Osteoblast (primary cell): ENCODE measurements at places on chromosomes 4 and X. TPM values are rescaled to one million over a fixed set of nuclear protein-coding genes. Genes with fewer than 3 reads are reported as not detected.

Gene NUDT10
- 2.5 and 2.7 TPM in 2 replicates for total RNA-seq

DNA sequence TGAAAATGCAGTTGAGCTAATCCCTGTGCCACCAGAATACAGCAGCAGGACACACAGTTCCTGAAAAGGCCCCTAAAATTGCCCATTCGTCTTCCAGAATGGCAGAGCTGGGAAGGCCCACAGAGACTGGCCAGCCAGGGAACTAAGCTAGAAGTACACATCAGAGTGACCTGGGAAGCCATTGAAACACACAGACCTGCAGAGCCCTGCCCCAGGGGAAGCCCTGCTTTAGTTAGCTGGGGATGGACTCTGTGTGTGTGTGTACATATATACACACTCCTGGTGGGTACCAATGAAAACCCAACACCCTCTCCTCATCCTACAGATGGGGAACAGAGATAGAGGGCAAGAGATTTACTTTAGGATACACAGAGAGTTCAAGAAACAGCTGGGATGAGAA, 227.7 kb downstream of the HS6ST2 start:
- DNase-seq: no peak

- DNase-seq: no peak
Measured at GRCh38 chr4:95835672-95836071, 4.2 kb upstream of the PDHA2 start.

Gene ACSL4
- total RNA-seq: 96.9 and 117 TPM in 2 replicates

- peak; percentile 89 for DNase-seq
Measured at GRCh38 chrX:154019061-154019621, 561 bp downstream of the IRAK1 start.

- no peak for DNase-seq
Measured at GRCh38 chr4:169716677-169717076, 41.1 kb downstream of the HPF1 start.

Gene G3BP2
- total RNA-seq: 159 and 171 TPM in 2 replicates

DNA sequence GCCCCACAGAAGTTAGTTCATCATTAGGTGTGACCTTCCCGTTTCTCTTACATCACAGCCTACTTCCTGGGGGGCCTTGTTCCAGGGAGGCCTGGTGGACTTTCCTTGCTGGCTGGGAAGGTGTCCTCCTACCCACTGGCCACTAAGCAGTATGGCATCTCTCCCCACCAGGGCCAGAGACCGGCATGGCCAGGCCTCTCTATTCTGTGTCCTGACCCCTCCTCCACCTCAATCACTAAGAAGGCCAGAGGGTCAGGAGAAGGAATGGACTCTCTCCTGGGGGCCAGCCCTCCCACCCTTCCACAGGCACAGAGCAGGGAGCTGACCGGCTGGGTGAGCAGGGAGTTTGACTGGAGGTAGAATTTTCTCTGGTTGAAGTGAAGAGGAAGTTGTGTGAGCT, 81.9 kb downstream of the PJA1 start:
- DNase-seq: no peak

DNA sequence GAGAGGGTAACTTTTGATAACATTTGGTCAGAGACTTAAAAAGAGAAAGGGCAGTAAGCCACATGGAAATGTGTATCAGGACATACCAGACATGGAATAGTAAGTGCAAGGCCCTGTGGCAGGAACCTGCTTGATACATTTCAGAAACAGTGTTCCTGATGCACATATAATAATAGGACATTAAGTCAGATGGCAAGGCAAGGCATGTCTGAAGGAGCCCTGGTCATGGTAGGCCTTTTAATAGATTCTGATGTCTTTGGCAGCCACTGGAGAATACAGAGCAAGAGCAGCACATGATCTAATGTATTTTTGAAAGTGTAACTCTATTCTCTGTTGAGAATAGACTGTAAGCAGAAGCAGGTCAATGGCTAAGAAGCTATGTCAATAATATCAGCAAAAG, 279.7 kb downstream of the CAMK2D start:
- DNase-seq: no peak

Gene RTL5
- total RNA-seq: 2.1 and 2.2 TPM in 2 replicates

DNA sequence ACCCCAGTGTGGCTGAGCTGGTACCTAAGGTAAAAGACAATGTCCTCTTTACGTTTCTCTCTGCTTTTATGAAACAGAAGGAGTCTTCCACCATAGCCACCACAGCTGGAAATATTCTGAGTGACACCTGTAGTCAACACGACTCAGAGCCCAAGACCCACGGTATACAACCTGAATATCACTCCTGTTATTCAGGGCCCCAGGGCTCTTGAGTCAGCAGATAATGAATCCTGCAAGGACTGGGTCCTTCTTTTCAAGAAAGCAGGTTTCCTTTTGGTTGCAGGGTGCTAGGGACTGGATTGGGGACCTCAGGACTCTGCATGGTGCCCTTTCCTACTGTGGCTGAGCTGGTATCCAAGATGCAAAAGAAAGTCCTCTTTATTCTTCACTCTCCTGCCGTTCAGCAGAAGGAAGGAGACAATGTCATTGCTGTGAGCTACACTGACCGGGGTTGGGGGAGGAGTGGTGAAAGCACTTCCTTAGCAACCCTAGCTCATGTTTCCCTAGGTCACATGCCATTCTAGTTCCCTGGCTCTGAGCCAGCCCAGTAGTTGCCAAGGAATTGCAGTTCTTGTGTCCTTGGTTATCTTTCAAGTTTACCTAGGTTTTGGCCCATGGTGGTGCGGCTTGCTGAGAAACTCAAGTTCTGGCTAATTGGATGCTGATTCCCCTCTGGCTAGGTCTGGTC, 23.7 kb upstream of the UNC5C start:
- DNase-seq: no peak

DNA sequence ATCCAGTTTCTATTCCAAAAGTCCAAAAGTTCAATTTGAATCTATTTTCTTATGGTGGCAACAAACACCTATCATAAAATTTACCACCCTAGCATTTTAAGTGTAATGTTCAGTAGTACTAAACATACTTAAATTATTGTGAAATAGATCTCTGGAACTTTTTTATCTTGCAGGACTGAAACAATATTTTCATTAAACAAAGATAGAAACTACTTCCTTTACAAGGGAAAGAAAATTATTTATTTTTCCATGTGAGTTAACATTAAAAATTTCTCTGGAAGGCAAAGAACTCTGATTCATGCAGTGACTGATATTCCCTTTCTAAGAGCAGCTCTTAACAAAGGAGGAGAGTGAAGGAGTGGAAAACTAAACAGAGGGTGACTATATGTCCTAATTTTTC, 40.2 kb downstream of the ADH7 start:
- no peak for DNase-seq
